ENCODE measurements at places on chromosomes 3 and 15. TPM values are rescaled to one million over a fixed set of nuclear protein-coding genes. Genes with fewer than 3 reads are reported as not detected.

Gene ITIH1
- total RNA-seq: not detected

Gene SLC9A9
- 6.8 TPM for total RNA-seq

Gene FOXP1
- 68.8 TPM for total RNA-seq

Gene CD96
- total RNA-seq: 311 TPM

DNA sequence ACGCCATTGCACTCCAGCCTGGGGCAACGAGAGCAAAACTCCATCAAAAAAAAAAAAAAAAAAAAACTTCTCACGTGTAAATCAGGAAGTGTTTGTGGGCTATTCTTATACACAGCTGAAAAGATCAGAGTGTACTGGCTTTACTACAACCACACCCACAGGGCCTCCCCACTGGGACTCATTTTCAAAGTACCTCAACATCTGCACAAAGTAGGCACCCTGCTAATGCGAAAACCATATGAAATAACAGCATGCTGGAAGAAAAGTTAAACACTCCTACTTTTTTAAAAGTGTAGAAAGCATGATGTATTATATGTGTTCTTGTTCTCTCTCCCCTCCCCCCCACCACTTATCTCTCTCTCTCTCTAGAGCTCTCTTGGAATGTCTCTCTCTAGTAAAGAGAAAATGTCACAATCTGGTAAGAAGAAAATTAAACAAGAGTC, 11.1 kb downstream of the UACA start:
- no peaks in the 10 kb centered on the region for H3K36me3 ChIP-seq
- peaks cover 18% of the 10 kb centered on the region for H3K27me3 ChIP-seq
- H3K4me1 ChIP-seq: peaks cover 2% of the 10 kb centered on the region
- DNase-seq: no peak
- H3K4me3 ChIP-seq: no peak overlapping the region

GRCh38 chr15:83955806-83956265, 279.7 kb upstream of the GOLGA6L4 start:
- peaks cover 13% of the 10 kb centered on the region for H3K27me3 ChIP-seq
- DNase-seq: no peak
- H3K4me1 ChIP-seq: no peaks in the 10 kb centered on the region
- no peak overlapping the region for H3K4me3 ChIP-seq

DNA sequence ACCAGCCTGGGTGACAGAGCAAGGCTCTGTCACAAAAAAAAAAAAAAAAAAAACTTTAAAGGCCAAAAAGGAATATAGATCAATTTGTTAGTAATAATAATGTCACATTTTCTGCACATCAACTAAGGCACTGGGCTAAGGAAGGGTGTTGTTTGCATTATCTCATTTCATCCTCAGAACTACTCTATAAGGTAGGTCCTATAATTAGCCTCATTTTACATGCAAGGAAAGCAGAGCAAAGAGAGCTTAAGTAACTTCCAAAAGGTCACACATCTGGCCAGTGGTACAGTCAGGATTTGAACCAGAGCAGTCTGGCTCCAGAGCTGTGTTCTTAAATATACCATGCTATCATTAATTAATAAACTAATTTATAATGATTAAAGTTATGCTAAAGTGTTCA, 42.2 kb upstream of the SPATA12 start:
- H3K36me3 ChIP-seq: no peaks in the 10 kb centered on the region
- no peaks in the 10 kb centered on the region for H3K4me1 ChIP-seq
- DNase-seq: no peak
- no peak overlapping the region for H3K27ac ChIP-seq

Gene IL20RB
- 1.5 TPM for total RNA-seq

Gene DUT
- total RNA-seq: 349 TPM

Gene HACL1
- total RNA-seq: 24.4 TPM

GRCh38 chr3:46729038-46729437, 11.4 kb upstream of the PRSS50 start:
- no peak overlapping the region for H3K4me3 ChIP-seq
- peaks cover 30% of the 10 kb centered on the region for H3K27me3 ChIP-seq
- no peaks in the 10 kb centered on the region for H3K36me3 ChIP-seq

DNA sequence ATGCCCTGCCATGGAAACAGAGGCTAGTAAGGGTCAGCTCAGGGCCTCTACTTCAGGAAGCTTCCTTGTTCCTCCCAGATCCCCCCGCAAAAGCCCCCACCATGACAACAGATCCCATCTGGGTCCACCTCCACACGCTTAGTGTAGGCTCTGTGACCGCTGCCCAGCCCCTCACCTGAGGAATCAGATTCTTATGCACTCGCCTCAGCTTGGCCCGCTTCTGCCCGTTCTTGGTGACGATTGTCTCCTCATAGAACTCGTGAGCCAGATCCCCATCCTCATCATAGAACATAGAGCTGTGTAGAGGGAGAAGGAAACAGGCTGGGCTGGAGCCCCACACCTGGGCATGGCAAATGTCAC, 1.9 kb downstream of the TUSC2 start:
- H3K27ac ChIP-seq: no peak overlapping the region
- peak; percentile 39 for DNase-seq
- peaks cover 29% of the 10 kb centered on the region for H3K4me1 ChIP-seq
- H3K36me3 ChIP-seq: peaks cover 14% of the 10 kb centered on the region
- no peak overlapping the region for H3K4me3 ChIP-seq
- H3K27me3 ChIP-seq: no peaks in the 10 kb centered on the region

Gene LRRC31
- total RNA-seq: not detected

DNA sequence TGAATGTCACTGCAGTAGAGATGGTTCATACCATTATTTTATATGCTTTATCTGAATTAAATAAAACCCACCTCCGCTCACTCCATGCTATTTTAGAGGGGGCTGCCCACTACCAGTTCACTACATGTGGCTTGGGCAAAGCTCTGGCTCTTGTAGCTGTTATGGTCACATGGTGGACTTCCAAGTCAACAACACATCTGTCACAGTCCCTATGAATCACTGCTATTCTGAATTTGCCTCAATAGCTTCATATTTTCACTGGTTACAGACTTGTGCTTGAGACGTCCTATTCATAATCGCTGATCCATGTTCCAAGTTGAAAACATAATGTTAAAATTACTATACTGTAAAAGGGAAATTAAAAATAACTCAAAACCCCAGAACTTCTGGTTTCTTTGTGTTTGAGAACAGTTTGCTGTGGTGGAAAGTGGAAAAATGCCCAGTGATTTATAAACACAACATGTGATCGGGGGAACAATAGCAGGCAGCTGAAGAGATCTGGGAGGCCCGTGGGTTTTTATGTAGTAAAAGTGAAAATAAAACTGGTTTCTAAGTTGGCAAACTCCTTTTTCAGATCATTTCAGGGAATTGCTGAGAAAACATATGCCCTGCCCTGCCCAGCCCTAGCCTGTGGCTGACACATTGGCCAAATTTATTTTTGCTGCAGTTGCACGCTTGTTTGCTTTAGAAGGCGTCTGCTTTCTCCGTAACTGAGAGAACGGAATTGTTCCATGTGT, 128.8 kb upstream of the PRR23C start:
- H3K4me1 ChIP-seq: peaks cover 8% of the 10 kb centered on the region
- no peak overlapping the region for H3K27ac ChIP-seq
- H3K27me3 ChIP-seq: peaks cover 26% of the 10 kb centered on the region
- H3K36me3 ChIP-seq: no peaks in the 10 kb centered on the region
- no peak overlapping the region for H3K4me3 ChIP-seq

DNA sequence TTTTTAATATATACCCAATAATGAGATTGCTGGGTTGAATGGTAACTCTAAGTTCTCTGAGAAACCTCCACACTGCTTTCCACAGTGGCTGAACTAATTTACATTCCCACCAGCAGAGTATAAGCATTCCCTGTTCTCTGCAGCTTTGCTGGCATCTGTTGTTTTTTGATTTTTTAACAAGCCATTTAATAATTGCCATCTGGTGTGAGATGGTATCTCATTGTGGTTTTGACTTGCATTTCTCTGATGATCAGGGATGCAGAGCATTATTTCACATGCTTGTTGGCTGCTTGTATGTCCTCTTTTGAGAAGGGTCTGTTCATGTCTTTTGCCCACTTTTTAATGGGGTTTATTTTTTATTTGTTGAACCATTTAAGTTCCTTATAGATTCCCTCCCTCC, 75.0 kb upstream of the EPHB3 start:
- no peaks in the 10 kb centered on the region for H3K36me3 ChIP-seq
- no peak overlapping the region for H3K27ac ChIP-seq
- H3K4me3 ChIP-seq: no peak overlapping the region
- H3K27me3 ChIP-seq: peaks cover 37% of the 10 kb centered on the region

- no peak for DNase-seq
- peaks cover 15% of the 10 kb centered on the region for H3K36me3 ChIP-seq
- H3K4me3 ChIP-seq: no peak overlapping the region
- no peak overlapping the region for H3K27ac ChIP-seq
Observed at GRCh38 chr15:63765338-63765737, 68.4 kb downstream of the HERC1 start.

- H3K27me3 ChIP-seq: no peaks in the 10 kb centered on the region
- no peak overlapping the region for H3K4me3 ChIP-seq
- DNase-seq: no peak
Observed at GRCh38 chr3:129834580-129834979, 58.9 kb downstream of the TMCC1 start.

Gene LYSMD4
- total RNA-seq: 8.3 TPM

DNA sequence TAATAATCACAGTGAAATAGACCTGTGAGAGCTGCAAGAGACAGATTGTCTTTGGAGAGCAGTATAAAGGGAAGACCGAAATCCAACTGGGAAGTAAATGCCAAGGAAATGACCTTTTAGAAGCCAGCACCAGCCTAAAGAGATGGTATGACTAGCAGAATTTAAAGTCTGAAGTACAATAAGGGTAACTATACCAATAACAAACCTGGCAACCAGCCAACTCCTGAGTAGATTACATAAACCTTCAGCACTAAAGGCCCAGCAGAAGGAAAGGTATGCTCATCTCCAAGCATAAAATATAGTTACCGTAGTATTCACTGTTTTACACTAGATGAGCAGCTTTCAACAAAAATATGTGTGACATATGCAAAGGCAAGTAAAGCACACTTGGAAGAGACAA, 155.1 kb upstream of the SATB1 start:
- DNase-seq: no peak
- peaks cover 19% of the 10 kb centered on the region for H3K36me3 ChIP-seq
- H3K4me3 ChIP-seq: no peak overlapping the region
- peaks cover 8% of the 10 kb centered on the region for H3K4me1 ChIP-seq

- H3K4me3 ChIP-seq: no peak overlapping the region
- H3K27ac ChIP-seq: no peak overlapping the region
- H3K27me3 ChIP-seq: peaks cover 57% of the 10 kb centered on the region
- peaks cover 20% of the 10 kb centered on the region for H3K4me1 ChIP-seq
- DNase-seq: no peak
- peaks cover 3% of the 10 kb centered on the region for H3K36me3 ChIP-seq
Observed at GRCh38 chr3:186152889-186153292, 44.0 kb upstream of the ETV5 start.

DNA sequence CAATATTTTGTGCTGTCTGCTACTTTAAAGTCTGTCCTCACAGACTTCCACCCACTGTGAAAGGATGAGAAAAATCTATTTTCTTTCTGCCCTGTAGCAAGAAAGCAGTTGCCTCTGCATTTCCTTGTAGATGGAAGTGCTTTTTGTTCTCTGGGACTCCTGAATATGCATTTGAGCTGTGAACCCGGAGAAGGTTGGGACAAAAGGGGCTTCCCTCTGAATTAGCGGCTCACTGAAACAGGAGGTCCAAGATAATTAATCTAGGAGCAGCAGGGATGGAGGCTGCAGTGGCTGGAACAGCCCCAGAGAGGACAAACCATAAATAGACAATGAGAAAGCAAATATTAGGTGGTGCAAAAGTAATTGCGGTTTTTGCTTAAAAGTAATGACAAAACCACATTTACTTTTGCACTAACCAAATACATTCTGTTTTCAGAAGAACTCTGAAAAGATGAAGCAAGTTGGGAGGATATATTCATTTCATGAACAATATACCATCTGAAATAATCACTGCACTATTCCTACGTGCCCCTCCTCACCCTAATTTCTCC, 143.4 kb upstream of the KBTBD8 start:
- H3K27ac ChIP-seq: no peak overlapping the region
- DNase-seq: no peak
- H3K36me3 ChIP-seq: no peaks in the 10 kb centered on the region
- H3K4me3 ChIP-seq: no peak overlapping the region
- H3K27me3 ChIP-seq: peaks cover 11% of the 10 kb centered on the region

Data from activated CD8-positive, alpha-beta memory T cell treated with anti-CD3 and anti-CD28 coated beads, Interleukin-2, amount 10 ng/mL, durations not matched to agents 7 days and 5 days (primary cell).